ENCODE measurements at places on chromosomes 5 and 9.

DNA sequence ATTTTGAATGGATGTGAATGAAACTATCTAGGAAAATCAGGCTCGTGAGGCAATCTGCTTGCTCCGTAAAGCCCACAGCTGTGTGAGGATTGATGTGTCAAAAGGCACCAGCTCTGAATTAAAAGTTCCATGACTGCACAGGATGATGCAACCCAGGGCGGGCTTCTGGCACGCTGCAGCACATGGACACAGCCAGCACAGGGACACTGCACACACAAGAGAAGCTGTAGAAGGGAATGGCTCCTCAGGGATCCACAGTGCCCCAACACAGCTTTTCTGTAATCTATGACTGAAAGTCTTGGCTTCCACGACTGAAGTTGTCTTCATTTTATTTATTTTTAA, 151.0 kb downstream of the GCNT1 start:
- DNase-seq = no peak

DNA sequence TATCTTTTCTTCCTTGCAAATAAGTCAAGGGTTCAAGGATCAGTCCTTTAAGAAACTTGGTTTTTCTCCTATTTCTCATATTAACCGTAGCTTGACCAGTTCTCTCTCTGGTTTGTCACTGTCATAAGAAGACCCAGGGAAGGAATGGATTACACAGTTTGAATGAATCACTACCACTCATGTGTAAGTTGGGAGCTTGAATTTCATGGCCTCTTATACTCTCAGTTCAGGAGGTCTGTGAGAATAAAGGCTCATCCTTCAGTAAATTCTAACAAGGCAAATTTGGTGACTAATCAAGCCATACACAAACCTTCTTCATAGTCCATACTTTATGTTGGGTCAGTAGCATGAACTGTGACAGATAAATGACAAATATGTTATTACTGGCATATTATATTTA, 323.1 kb upstream of the ACTBL2 start:
- DNase-seq = no peak

DNA sequence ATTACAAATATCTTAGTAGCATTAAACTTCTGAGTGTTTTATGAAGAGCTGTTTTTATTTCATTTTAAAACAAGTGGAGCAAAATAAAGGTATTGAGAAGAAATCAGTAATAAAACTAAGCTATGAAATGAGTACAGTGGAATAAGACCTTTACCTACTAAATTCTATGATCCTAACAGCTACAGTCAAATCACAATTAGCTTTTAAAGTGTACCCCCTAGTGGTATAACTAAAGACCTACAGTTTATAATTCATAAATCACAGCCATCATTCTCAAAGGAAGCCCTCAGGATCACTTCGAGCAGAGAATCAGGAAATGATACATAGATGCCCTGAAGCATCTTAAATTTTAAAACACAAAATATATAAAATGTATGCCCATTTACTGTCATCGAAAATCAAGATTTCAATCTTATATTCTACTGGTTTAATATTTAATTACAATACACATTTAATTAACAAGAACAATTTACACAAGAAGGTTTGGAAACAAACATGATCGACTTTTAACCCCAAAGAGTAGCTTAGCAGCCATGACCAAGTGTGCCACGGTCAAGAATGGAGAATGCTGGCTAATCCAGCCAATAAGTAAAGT, 12.3 kb downstream of the CCNH start:
- no peak for DNase-seq

- no peak for DNase-seq
These were observed 107.5 kb upstream of the TLR4 start for GRCh38 chr9:117596678-117597077.

- no peak for DNase-seq
These were observed 25.1 kb upstream of the NOTCH1 start for GRCh38 chr9:136570916-136571315.

DNA sequence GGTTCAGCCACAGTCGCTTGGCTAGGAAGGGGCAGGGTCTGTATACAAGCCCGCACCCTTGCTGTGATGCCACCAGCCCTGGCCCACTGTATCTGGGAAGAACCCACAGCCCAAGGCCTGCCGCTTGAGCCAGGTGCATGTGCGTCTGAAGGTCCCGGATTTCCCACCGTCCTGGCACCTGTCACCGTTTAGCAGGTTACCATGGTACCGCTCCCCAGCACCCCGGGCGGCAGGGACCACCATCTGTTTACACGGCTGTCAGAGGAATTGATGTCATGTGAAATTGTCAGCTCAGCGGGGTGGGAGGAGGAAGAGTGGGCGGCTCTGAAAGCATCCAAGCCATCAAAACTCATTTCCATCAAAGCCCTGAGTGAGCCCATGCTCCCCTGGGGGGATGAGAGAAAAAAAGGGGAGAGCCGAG, 92.7 kb downstream of the HRH2 start:
- DNase-seq = no peak

- DNase-seq = no peak
These were observed 24.3 kb upstream of the PITX1 start for GRCh38 chr5:135058331-135058732.

DNA sequence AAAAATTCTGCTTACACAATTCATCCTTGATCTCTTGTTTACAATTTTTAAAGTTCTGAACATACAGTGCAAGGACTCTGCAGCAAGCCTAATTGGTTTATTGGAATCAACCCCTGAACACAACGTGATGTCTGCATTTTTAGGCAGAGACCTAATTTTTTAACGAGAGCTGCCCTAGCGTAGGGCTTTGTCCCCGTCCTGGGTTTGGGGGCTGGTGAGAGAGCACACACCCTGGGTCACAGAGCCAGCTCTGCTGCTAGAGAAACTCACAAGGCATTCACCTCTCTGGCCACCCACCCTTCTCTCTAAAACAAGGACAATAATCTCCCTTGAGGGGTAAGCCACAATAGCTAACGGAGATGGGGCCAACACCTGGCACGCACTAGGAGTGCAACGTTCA, 28.2 kb downstream of the SH3PXD2B start:
- no peak for DNase-seq
